ENCODE measurements at places on chromosomes 7 and 10. TPM values are rescaled to one million over a fixed set of nuclear protein-coding genes. Genes with fewer than 3 reads are reported as not detected.

The HMX3 gene
- total RNA-seq = not detected

The FAM13C gene
- total RNA-seq = not detected

The MMP21 gene
- not detected for total RNA-seq

The TMEM178B gene
- 1.5 TPM for total RNA-seq

The ASAH2B gene
- total RNA-seq = 3.4 TPM

The RHBDD2 gene
- total RNA-seq = 90.3 TPM

The DNAH11 gene
- 0.21 TPM for total RNA-seq

Data from A549 treated with ZK216348 at 1 μM for 4 hours (cell line).